Neural progenitor cell (in vitro differentiated cells): ENCODE measurements at places on chromosomes 13 and 19. TPM values are rescaled to one million over a fixed set of nuclear protein-coding genes. Genes with fewer than 3 reads are reported as not detected.

The CRX gene
- 0.19 and 0.22 TPM in 2 replicates for total RNA-seq

The NAPSA gene
- 0.11 and 2.3 TPM in 2 replicates for total RNA-seq

The NLRP5 gene
- not detected in 2 replicates for total RNA-seq

The KIR2DL4 gene
- total RNA-seq, result not detected in 2 replicates

The NTN5 gene
- 0.87 TPM in 1 of 2 replicates, not detected in the other for total RNA-seq

The RHPN2 gene
- 27.0 and 28.0 TPM in 2 replicates for total RNA-seq

The LHB gene
- not detected in 2 replicates for total RNA-seq

The KCNN4 gene
- total RNA-seq, result 0.40 TPM in 1 of 2 replicates, not detected in the other

- DNase-seq, result no peak
Measured at GRCh38 chr13:40933508-40934204, 85.5 kb downstream of the ELF1 start.

DNA sequence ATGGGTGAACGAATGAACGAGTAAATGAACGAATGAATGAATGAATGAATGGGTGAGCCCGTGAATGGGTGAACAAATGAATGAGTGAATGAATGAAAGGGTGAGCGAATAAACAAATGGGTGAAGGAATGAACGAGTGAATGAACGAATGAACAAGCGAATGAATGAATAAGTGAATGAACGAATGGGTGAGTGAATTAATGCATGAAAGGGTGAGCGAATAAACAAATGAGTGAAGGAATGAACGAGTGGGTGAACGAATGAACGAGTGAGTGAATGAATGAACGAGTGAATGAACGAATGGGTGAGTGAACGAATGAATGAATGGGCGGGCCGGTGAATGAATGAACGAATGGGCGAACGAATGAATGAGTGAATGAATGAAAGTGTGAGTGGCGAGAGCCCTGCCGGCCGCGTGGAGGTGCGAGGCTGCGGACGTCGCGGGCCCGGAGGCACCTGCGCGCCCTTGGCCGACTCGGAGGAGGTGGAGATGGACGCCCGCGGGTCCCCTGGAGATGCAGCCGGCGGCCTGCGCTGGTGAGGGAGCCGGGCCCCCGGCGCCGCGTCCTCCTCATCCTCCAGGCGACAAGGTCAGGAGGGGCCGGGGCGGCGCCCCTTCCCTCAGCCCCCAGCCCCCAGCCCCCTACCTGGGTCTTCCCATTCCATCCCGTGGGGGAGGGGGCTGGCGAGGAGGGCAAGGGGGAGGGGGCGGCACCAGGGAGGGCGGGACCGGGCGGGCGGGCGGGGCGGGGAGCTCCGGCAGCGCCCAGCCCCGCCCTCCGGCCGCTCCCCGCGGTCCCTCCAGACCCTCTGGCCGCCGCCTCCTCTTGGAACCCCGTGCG is 15.4 kb downstream of the ANKRD24 start:
- peak; percentile 74 for DNase-seq

GRCh38 chr13:51291341-51291740 is 48.1 kb upstream of the SERPINE3 start:
- no peak for DNase-seq

DNA sequence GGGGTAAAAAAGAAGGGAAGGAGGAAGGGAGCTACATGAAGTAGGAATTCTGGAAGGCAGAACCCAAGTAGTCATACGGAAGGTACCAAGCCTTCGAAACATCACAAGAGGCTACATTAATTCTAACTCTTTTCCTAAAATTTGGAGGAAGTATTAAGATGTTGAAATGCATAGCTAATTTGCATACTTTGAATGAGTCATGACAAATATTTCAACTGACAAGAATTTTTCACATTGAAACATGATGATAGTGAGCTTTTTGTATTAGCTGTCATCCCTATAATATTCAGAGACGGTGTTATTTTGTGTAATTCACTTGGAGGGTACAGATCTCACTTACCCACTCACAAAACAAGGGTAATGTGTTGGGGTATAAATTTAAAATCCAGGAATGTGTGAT is 9.1 kb upstream of the ACOD1 start:
- DNase-seq, result no peak

DNA sequence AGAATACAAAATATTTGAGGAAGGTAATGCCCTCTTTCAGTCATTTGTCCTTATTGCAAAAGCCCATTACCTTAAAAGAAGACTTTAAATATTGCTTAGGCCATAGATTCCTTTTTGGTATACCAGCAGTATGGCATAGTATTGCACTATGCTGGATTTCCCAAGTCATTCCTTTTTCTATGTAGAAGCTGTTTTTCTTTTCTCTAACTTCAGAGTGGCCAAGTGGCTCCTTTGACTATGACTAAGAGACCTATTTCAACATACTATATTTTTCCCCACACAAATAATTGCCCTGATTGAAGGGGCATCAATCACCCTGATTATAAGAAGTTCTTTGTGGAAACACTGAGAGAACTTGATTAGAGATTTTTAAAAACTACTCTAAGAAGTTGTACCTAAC is 68.6 kb downstream of the UFM1 start:
- no peak for DNase-seq

- no peak for DNase-seq
Measured at GRCh38 chr13:33676045-33676989, 141.6 kb upstream of the RFC3 start.

DNA sequence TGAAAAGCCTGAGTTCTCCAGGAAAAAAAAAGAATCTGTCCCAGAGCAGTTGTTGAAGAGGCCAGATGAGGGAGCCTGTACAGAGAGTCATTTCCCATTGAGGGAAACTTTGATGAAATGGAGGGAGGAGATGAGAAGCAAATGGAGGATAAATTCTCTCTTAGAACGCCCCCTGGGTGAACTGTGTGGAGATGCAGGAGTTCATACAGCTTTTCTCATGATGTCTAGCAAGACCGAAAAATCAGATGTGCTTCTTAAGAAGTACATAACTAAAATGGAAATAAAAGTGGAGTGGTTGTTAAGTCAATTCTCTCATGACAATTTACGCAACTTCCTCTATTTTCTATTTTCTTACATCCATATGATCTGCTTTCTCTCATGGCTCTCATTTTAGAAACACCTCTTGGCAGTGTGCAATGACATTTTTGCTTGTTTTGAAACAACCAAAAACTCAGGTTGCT is 1263.1 kb downstream of the PCDH9 start:
- peak; percentile 53 for DNase-seq

DNA sequence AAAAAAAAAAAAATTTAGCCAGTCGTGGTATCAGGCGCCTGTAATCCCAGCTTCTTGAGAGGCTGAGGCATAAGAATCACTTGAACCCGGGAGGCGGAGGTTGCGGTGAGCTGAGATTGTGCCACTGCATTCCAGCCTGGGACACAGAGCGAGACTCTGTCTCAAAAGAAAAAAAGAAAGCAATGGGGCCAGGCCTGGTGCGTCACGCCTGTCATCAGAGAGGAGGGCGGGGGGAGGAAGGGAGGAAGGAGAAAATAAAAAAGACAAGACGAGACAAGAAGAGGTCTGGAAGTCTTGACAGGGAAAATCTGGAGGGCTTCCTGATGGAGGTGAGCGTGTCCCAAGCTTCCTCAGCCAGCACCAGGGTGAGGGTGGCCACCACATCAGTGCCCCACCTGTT is 54.9 kb upstream of the PTPRS start:
- peak; percentile 23 for DNase-seq

DNA sequence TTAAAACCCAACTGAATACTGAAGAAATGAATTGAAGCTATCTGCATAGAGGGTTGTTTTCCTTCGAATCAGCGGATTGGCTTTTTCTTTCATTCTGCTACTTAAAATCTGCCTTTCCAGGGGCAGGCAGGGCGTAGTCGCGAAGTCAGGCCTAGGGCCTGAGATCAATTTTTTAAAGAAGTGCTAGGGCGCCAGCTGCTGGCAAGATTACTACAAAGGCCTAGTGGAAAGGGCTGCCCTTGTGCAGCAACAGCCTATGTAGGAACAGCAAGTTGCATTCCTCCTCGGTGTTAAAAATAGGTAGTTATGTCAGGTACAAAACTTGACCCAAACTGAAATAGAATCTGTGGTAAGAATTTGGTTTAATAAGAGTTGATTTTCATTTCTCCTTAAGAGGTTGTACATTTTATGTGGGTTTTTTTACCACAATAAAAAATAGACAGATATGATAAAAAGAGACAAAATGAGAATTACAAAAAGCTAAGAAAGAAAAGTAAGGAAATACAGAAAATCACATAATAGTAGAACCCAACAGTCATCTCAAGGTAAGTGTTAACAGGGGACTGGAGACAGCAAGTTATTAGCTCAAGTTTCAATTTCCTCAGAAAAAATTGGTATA is 9.5 kb upstream of the URAD start:
- peak; percentile 74 for DNase-seq

DNA sequence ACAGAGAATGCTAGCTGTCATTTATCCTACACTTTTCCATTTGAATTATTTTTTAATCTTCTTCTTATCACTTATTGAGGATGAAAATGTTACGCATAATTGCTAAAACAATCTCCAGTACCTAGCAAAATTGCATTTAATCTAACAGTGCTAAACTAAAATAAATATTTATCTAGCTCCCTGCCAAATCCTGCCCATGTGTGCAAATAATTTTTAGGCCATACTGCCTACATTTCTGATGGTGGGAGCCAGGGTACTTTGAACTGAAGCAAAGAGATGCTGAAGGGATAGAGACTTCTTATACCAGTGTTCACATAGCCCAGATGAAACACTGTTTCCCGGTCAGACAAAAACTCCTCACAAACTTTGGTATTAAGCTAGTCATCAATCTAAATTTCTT is 1268.7 kb upstream of the PCDH20 start:
- DNase-seq, result no peak

DNA sequence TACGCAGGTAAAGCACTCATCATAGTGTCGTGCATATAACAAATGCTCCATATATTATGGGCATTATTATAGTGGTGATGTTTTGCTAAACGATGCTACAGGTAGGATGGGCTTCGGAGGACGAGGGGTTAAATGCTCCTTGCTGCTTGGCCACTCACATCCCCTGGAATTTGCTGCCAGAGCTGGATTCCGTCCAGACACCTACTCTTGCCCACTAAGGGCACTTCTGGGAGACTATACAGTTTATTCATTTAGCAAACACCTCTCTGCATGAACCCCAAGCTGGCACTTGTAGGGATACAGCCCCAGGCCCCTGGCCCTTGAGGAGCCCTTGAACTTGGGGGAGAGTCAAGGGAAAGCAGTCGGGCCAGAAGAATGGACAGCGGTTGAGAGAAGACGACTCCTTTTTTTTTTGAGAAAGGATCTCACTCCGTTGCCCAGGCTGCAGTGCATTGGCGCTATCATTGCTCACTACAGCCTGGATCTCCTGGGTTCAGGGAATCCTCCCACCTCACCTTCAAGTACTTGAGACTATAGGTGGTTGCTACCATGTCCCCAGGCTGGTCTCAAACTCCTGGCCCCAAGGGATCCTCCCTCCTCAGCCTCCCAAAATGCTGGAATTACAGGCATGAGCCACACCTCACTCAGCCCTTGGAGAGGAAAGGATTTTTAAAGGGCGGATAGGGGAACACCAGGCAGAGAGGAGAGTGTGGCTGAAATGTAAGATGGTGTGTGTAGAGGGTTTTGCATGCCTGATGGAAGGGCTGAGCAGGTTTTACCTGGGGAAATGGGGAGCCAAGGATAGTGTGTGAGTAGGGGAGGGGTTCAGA is 1.1 kb upstream of the MRPL34 start:
- no peak for DNase-seq

- peak; percentile 41 for DNase-seq
Measured at GRCh38 chr19:49818649-49819370, 721 bp downstream of the MED25 start.

- DNase-seq, result no peak
Measured at GRCh38 chr19:46155237-46155636, 7.2 kb downstream of the IGFL2 start.

DNA sequence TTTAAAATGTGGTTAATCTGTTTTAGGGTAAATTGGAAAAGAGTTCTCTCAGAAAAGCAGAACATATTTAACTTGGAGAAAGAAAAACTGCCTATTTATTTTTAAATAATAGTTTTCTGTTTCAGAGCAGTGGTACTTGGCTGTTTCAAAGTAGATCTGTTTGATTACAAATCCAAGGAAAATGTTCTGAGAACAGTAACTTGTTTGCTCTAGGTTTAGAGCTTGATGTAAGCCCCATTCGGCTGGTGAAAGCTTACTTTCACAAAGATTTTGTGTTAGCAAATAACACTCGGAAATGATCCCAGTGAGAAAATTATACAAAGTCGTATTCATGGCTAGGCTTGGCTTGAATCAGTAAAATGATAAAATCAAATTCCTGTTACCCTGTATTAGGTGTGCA is 395.8 kb upstream of the GPC6 start:
- DNase-seq, result no peak

- no peak for DNase-seq
Measured at GRCh38 chr13:46355901-46356590, 31.0 kb downstream of the RUBCNL start.

- no peak for DNase-seq
Measured at GRCh38 chr13:43567608-43568007, 219.2 kb downstream of the ENOX1 start.
